ENCODE measurements at places on chromosomes 4 and X. TPM values are rescaled to one million over a fixed set of nuclear protein-coding genes. Genes with fewer than 3 reads are reported as not detected.

- no peaks in the 10 kb centered on the region for H3K4me1 ChIP-seq
- H3K4me3 ChIP-seq = peak overlapping the region; percentile 90
- H3K27me3 ChIP-seq = no peaks in the 10 kb centered on the region
- H3K36me3 ChIP-seq = peaks cover 5% of the 10 kb centered on the region
Measured at GRCh38 chrX:85004255-85004654, 578 bp downstream of the APOOL start.

- H3K4me3 ChIP-seq = peak overlapping the region; percentile 37
- peaks cover 11% of the 10 kb centered on the region for H3K4me1 ChIP-seq
Measured at GRCh38 chr4:8867624-8868320, 3.9 kb downstream of the HMX1 start.

GRCh38 chrX:1354036-1355019, 17.7 kb downstream of the IL3RA start:
- no peaks in the 10 kb centered on the region for H3K4me1 ChIP-seq
- no peak for DNase-seq
- H3K27me3 ChIP-seq = no peaks in the 10 kb centered on the region
- no peak overlapping the region for H3K27ac ChIP-seq
- H3K36me3 ChIP-seq = no peaks in the 10 kb centered on the region
- H3K4me3 ChIP-seq = no peak overlapping the region

DNA sequence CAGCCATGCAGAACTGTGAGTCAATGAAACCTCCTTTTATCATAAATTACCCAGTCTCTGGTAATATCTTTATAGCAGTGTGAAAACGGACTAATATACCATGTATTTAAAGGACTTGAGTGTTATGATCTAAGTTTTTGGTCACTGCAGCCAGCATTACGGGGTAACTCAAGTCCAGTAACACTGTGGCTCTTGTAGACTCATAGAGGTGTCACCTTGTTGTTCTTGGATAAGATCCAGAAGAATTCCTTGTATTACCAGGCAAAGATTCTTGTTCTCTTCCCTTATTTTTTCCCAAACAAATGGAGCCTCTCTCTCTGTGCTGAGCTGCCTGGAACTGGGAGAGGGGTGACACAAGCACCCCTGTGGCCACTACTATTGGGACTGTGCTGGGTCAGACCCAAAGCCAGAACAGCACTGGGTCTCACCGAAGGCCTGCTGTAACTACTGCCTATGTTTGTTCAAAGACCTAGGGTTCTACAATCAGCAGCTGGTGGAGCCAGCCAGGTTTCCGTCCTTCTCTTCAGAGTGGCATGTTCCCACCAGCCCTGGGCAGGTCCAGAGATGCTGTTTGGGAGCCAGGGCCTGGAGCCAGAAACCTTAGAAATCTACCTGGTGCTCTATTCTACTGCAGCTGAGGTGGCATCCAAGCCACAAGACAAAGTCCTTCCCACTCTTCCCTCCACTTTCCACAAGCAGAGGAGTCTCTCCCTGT, 43.7 kb upstream of the MED14 start:
- no peaks in the 10 kb centered on the region for H3K27me3 ChIP-seq
- H3K4me1 ChIP-seq = no peaks in the 10 kb centered on the region
- H3K36me3 ChIP-seq = no peaks in the 10 kb centered on the region
- DNase-seq = no peak
- H3K4me3 ChIP-seq = no peak overlapping the region
- no peak overlapping the region for H3K27ac ChIP-seq

DNA sequence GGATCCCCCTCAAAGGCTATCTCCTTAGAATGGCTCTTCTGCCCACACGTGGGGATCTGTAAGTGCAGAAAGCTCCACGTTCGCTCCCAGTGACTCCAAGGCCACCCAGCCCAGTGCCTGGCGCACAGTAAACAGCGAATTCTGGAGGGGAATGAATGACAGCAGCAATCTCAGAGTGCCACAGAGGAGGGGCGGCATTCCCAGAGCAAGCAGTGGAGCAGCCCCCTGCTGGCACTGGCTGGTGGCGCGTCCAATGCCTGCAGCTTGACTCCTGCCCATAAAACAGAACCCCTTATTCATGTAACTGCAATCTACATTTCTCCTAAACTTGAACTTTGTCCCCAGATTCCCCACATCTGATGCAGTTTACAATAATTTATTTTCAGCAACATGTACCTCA, 6.9 kb upstream of the HELT start:
- H3K4me3 ChIP-seq = no peak overlapping the region
- H3K36me3 ChIP-seq = no peaks in the 10 kb centered on the region
- no peak for DNase-seq
- H3K27ac ChIP-seq = no peak overlapping the region
- peaks cover 99% of the 10 kb centered on the region for H3K27me3 ChIP-seq

- H3K27me3 ChIP-seq = no peaks in the 10 kb centered on the region
- H3K27ac ChIP-seq = no peak overlapping the region
- H3K4me3 ChIP-seq = no peak overlapping the region
- no peaks in the 10 kb centered on the region for H3K4me1 ChIP-seq
- H3K36me3 ChIP-seq = peaks cover 13% of the 10 kb centered on the region
Measured at GRCh38 chr4:101027721-101028120, 319.6 kb downstream of the PPP3CA start.

DNA sequence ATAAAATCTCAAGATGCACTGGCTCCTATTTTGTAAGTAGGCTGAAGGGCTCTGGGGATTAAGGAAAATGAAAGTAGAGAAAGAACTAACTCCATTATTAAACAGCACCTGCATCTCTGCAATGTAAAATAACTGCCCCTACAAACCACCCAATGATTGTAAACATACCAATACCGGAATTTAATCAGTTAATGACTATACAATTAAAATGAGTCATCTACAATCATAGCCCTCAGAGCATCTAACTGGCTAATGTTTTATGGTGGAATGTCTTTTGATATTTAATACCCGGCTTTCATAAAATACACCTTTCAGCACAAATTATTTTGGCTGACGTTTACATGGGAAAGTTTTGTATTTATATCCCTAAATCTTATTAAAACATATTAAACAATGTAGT, 142.3 kb downstream of the PAPSS1 start:
- no peaks in the 10 kb centered on the region for H3K4me1 ChIP-seq
- H3K36me3 ChIP-seq = no peaks in the 10 kb centered on the region
- no peak overlapping the region for H3K4me3 ChIP-seq
- no peak for DNase-seq

GRCh38 chr4:13766761-13767540, 139.4 kb upstream of the BOD1L1 start:
- H3K27me3 ChIP-seq = peaks cover 3% of the 10 kb centered on the region
- H3K27ac ChIP-seq = no peak overlapping the region
- no peak for DNase-seq
- H3K4me3 ChIP-seq = no peak overlapping the region
- no peaks in the 10 kb centered on the region for H3K36me3 ChIP-seq

Gene EDA2R
- total RNA-seq = 13.2 TPM

Gene ADAMTS3
- total RNA-seq = 10.3 TPM

Gene PAGE2B
- not detected for total RNA-seq

Gene COX7B2
- total RNA-seq = not detected

Measured in type B pancreatic cell (in vitro differentiated cells).